ENCODE measurements at places on chromosomes 16 and 17. TPM values are rescaled to one million over a fixed set of nuclear protein-coding genes. Genes with fewer than 3 reads are reported as not detected.

DNA sequence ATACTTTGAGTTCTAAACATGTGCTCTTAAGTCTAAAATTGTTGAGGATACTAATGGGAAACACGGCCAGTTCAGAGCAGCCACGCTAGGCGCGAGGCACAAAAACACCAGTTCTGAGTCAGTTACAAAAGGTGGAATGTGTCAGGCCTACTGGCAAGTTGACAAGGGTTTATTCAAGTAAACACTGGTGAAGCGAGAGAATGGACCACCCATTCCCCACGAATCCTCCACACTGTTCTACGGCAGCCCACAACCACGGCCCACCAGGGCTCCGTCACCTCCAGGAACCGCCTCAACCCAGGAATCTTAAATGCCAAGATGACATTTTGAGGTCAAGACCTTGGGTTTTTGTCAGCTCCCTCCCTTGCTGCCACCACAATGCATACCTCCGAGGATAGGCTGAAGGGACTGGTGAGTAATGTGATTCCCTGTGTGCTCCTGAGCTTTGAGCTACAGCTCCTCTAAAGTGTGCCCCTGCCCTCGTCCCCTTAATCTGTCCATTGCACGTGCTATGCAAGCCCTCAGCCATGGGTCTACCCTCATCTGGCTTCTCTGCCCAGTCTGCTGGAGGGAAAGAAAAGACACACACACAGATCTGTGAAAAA lies 28.5 kb upstream of the TRAP1 start:
- peaks cover 77% of the 10 kb centered on the region for H3K36me3 ChIP-seq
- no peak overlapping the region for H3K27ac ChIP-seq
- DNase-seq = no peak
- H3K4me1 ChIP-seq = no peaks in the 10 kb centered on the region
- H3K27me3 ChIP-seq = no peaks in the 10 kb centered on the region
- no peak overlapping the region for H3K4me3 ChIP-seq

- no peak overlapping the region for H3K4me3 ChIP-seq
- H3K4me1 ChIP-seq = no peaks in the 10 kb centered on the region
- H3K27me3 ChIP-seq = no peaks in the 10 kb centered on the region
Observed at GRCh38 chr16:83689385-83689831, 118.4 kb upstream of the HSBP1 start.

- DNase-seq = no peak
- H3K36me3 ChIP-seq = no peaks in the 10 kb centered on the region
- no peak overlapping the region for H3K4me3 ChIP-seq
- peaks cover 43% of the 10 kb centered on the region for H3K27me3 ChIP-seq
- H3K4me1 ChIP-seq = peaks cover 42% of the 10 kb centered on the region
Observed at GRCh38 chr17:38417210-38417951, 10.9 kb upstream of the ARHGAP23 start.

DNA sequence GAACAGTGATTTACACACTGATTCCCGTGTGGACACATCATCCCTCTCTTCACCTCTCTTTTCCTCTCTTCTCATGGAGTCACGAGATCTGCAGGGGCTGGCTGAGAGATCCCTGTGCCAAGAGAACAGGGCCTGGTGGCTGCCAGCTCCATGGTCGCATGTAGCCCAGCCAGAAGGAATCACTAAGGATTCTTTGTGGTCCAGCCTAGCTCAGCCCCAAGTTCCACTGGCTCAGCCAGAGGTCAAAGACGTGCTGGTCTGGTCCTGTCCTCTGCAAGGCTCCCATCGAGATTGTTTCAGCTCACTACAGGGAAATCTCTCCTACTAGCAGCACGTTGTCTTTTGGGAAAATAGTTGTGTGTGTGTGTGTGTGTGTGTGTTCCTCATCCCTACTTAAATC lies 66.4 kb downstream of the NDEL1 start:
- DNase-seq = no peak
- no peak overlapping the region for H3K27ac ChIP-seq
- no peaks in the 10 kb centered on the region for H3K27me3 ChIP-seq
- peaks cover 12% of the 10 kb centered on the region for H3K36me3 ChIP-seq
- no peaks in the 10 kb centered on the region for H3K4me1 ChIP-seq

- no peaks in the 10 kb centered on the region for H3K36me3 ChIP-seq
- peaks cover 22% of the 10 kb centered on the region for H3K4me1 ChIP-seq
- H3K4me3 ChIP-seq = no peak overlapping the region
- H3K27ac ChIP-seq = no peak overlapping the region
Observed at GRCh38 chr17:2795441-2796163, 636 bp upstream of the RAP1GAP2 start.

- H3K36me3 ChIP-seq = no peaks in the 10 kb centered on the region
- no peak for DNase-seq
- H3K4me1 ChIP-seq = no peaks in the 10 kb centered on the region
- no peak overlapping the region for H3K4me3 ChIP-seq
Observed at GRCh38 chr17:48310748-48311213, 119.2 kb downstream of the SKAP1 start.

GRCh38 chr16:82792693-82793092 lies 165.9 kb downstream of the CDH13 start:
- no peak overlapping the region for H3K4me3 ChIP-seq
- no peaks in the 10 kb centered on the region for H3K27me3 ChIP-seq
- DNase-seq = no peak
- H3K4me1 ChIP-seq = no peaks in the 10 kb centered on the region
- no peaks in the 10 kb centered on the region for H3K36me3 ChIP-seq

GRCh38 chr16:67563708-67564468 lies 1.6 kb downstream of the CTCF start:
- no peaks in the 10 kb centered on the region for H3K27me3 ChIP-seq
- H3K4me1 ChIP-seq = peaks cover 47% of the 10 kb centered on the region
- peak overlapping the region; percentile 62 for H3K4me3 ChIP-seq
- peak overlapping the region; percentile 100 for H3K27ac ChIP-seq
- H3K36me3 ChIP-seq = peaks cover 3% of the 10 kb centered on the region

DNA sequence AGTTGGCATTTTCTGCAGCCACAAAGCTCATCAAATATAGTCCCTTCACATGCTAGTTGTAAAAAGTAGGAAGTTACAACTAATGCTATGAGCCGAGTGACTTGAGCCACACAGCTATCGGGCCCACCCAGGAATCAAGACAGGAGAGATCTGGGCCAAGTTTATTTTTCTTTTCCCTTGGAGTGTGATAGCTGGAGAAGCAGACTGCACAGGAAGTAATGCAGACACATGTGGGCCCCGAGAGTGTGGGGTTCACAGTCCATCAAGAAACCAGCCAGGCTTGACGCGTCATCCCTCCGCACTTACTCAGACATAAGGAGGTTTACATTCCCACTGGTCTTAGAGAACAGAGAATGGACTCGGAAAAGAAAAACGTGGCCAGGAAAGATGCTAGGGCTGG lies 403.1 kb upstream of the CDH11 start:
- H3K36me3 ChIP-seq = no peaks in the 10 kb centered on the region
- H3K4me1 ChIP-seq = no peaks in the 10 kb centered on the region
- DNase-seq = no peak
- no peak overlapping the region for H3K4me3 ChIP-seq

- H3K27me3 ChIP-seq = no peaks in the 10 kb centered on the region
- H3K27ac ChIP-seq = no peak overlapping the region
- DNase-seq = no peak
- peaks cover 17% of the 10 kb centered on the region for H3K36me3 ChIP-seq
- H3K4me3 ChIP-seq = no peak overlapping the region
Observed at GRCh38 chr17:1059131-1059795, 62.3 kb downstream of the TIMM22 start.

- peaks cover 86% of the 10 kb centered on the region for H3K36me3 ChIP-seq
- no peak overlapping the region for H3K27ac ChIP-seq
- peaks cover 5% of the 10 kb centered on the region for H3K27me3 ChIP-seq
- no peak for DNase-seq
- H3K4me3 ChIP-seq = no peak overlapping the region
Observed at GRCh38 chr16:88628512-88628974, 9.8 kb upstream of the IL17C start.

The NRN1L gene
- 0.28 TPM for total RNA-seq

The KRT9 gene
- total RNA-seq = 1.7 TPM

The TOM1L1 gene
- total RNA-seq = 15.0 TPM

The CORO6 gene
- 2.4 TPM for total RNA-seq

The C16orf92 gene
- total RNA-seq = not detected

The EMC6 gene
- total RNA-seq = 18.3 TPM

The STH gene
- total RNA-seq = not detected

The ARHGAP27 gene
- 23.1 TPM for total RNA-seq

The MYH1 gene
- under 0.01 TPM for total RNA-seq

The SLC5A10 gene
- total RNA-seq = 0.05 TPM

The ASPHD1 gene
- 0.09 TPM for total RNA-seq

All from thymus (tissue), 14 donors.